ENCODE measurements at places on chromosomes 5 and 9.
A peak's percentile ranks its signal among the peaks of the same experiment; 100 is the strongest.

DNA sequence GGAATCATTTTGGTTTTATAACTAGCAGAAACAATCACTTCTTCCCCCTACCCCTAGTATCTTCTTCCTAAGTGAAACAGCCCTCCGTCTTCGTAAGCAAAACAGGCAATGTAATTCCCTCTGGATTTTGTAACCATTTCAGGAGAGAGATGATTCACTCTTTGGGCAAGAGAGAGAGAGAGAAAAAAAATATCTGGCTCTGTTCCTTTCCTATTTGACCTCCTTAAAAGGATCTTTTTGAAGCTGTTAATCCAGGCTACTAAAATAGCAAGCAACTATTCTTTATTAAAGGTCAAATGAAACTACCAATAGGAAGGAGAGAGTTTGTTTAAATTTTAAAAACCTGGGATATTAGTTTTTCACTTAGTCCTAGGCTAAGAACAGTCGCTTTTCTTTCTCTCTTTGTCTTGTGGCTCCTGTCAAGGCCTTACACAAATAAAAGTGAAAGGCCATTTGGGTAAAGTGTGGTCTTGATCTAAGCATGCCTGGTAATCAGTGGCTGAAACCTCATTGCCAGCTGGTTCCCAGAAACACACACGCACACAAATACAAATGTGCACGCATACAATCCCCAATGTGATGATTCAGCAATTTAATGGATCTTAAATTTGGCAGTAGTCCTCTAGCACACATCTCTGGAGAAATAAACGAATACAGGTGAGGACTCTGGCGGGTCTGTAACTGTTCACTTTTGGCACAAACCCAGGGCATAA, 70.2 kb downstream of the PRUNE2 start:
- DNase-seq, result no peak

GRCh38 chr9:80449513-80449912, 877.7 kb downstream of the TLE4 start:
- no peak for DNase-seq

DNA sequence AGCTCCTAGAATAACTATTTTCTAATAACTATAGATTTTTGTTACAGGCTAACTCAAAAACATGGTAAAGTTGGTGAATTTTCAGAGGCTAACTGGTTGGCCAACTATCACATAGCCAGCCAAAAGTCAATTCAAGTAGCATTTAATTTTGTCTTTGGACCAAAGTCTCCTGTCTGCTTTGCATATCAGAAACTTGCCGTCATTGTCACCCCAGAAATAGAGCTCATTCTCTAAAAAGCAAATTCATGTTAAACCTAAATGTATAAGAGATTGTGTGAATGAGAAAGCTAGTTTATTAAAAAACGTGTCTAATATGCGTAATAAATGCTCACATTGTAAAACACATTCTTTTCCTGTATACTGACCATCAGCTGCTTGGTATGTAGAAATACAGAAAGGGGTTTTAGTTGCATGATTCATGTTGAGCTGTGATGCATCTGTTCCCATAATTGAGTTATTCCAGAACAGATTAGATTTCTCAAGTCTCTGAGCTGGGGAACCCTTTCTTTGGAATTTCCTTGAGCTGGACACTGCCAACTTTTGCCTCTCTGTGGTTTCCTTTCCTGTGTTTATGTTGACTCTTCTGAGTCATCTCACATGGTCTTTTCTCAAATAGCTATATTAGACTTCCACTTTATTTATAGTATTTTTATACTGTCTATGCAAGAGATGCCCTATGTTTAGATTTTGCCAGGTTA, 7.3 kb downstream of the SRFBP1 start:
- DNase-seq, result no peak

GRCh38 chr5:161713042-161713441, 27.5 kb downstream of the GABRA6 start:
- DNase-seq, result no peak

GRCh38 chr5:6732634-6733410, 19.6 kb downstream of the TENT4A start:
- no peak for DNase-seq

DNA sequence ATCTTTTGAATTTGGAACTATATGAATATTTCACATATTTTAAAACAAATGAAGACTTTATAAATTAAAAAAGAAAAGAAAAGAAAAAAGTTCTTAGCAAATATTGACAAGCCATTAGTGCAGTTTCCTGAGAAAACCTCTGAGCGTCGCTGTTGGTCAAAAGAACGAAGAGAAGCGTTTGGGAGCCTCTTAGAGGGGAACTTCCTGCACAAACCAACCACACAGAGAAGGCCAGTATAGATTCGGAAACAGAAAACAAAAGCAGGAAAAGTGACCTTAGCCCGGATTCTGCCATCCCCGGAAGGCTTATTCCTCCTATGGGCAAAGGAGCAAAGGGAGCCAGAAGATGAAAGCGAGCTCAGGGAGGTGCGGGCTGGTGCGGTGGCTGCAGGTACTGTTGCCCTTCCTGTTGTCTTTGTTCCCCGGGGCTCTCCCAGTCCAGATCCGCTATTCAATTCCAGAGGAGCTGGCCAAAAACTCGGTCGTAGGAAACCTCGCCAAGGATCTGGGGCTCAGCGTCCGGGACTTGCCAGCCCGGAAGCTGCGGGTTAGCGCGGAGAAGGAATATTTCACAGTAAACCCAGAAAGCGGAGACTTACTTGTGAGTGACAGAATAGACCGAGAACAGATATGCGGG, at the start of gene PCDHGB2:
Gene PCDHGB2, plus strand, starts transcription at position 205 of the 637 bp plus-strand sequence. Its CDS starts 142 bp downstream, at position 347.
- DNase-seq, result no peak

DNA sequence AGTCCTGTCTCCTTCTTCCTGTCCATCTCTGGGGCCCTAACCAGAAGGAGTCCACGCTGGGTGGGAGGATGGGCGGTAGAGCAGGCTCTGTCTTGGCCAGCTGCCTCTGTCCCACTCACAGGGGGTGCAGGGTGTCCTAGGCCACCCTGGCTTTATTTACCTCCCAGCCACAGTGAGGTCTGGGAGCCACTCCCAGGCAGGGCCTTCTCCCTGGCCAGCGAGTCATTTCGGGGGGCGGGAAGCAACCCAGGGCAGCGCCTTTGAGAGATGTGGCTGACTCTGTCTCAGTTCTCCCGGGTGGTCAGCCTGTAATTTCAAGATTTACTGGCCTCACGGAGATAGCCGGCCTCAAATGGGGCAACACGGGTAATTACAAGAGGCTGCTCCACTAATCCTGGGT, 67.4 kb upstream of the PTCH1 start:
- DNase-seq, result no peak

DNA sequence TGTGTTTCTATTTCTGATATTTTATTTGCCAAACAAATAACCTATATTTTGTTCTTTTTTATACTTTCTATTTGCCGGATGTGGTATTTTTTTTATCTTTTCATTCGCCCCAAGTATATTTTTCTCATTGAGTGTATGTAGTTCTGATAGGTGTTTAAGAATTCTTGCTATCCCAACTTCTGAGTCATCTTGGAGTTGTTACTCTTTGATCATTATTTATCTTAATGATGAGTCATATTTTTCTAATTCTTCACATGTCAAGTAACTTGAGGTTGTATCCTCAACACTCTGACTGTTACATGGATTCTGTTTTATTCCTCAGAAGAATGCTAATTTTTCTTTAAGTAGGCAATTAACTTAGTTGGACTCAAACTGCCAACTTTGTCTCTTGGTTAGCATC, 498.1 kb downstream of the TLE1 start:
- no peak for DNase-seq

DNA sequence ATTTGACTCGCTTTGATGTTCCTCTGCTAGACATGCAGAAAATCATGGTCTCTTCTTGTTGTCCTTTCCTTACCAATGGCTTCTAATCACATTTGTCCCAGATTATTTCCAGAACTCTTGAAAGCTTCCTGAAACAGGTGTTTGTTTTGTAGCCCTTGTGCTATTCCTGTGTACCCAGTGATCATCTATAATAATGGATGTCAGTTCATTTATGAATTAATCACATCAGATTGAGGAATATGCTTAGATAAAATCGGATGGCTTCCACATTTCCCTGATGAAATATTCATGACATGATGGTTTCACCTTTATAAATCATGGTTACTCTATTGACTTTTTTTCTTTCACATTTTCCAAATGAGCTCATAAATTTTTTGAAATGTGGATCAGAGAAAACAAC, 359.0 kb upstream of the DMAC1 start:
- no peak for DNase-seq

DNA sequence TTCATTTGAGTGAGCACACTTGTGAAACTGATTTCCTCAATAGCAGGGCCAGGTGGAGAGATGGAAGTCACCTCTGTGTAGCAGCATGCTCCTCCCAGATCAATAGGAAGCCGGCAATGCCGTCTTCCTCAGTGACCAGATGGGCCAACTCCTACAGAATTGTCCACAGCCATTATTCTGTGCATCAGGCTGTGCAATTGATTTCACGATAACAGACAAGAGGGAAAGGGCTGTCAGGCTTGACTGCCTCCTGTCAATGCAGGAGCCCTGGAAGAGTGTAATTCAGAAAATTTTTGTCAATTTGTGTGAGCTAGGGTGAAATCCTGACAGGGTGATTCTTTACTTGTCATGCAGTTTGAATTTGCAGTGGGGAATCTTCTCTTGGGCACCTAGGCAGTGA, 838.4 kb upstream of the NUDT12 start:
- no peak for DNase-seq

- no peak for DNase-seq
Measured at GRCh38 chr5:160450164-160450932, 28.7 kb downstream of the PTTG1 start.

GRCh38 chr9:98951967-98952366, 8.3 kb downstream of the COL15A1 start:
- DNase-seq, result no peak

DNA sequence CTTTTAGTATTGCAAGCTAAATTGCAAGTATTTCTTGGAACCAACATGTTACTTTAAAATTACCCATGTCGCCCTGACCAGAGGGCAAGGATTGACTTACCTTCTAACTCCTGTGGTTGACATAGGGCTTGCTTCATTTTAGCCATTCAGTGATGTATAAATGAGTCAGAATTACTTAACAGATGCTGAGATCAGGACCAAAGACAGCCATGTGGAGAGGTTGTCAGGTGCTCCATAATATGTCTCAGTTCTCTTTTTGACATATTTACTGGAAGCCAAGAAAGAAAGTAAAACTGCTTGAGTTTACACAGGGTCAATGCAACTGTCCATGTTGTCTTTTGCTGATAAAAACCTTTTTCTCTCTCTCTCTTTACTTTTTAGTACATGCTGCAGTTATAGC, 33.2 kb downstream of the F2RL2 start:
- DNase-seq, result no peak

GRCh38 chr5:175214152-175214551, 229.8 kb downstream of the DRD1 start:
- DNase-seq, result no peak

- no peak for DNase-seq
Measured at GRCh38 chr5:175880797-175881312, 9.5 kb downstream of the CPLX2 start.

DNA sequence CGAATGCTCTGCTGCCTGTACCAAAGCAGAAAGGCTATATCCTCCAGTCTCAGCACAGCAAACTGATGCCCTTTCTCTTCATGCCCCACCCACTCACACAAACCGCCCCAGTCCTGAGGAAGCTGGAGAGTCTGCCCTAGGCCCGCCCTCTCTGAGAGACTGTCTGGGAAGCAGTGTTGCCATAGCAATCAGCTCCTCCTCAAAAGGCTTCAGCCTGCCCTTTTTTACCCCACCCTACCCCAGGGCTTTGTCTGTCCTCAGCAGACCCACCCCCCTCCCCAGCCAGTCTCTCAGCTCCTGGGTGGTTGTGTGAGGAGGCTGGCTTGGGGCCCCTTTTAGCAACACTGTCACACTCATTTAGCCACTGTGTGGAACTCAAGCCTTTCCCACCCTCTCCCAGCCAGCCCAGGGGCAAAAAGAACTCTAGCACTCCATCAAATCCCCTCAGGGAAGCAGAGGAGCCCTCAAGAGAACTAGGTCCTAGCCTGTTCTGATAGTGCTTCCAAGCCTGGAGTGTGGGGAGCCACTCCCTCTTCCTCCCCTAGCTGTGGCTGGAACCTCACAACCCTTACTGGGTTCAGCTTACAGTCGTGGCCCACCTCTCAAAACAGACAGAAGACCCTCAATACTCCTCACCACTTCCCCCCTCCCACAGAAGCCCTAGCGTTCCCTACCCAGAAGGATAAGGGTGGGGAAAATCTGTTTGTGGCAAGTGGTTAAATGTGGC, 1.4 kb downstream of the ATOSB start:
- peak; percentile 72 for DNase-seq

- no peak for DNase-seq
Measured at GRCh38 chr5:152523964-152524363, 118.9 kb upstream of the NMUR2 start.

GRCh38 chr5:113487781-113488644, at the start of gene MCC:
Gene MCC (minus strand): TSS chr5:113488453.
- no peak for DNase-seq

- no peak for DNase-seq
Measured at GRCh38 chr9:15524845-15525455, 14.2 kb upstream of the PSIP1 start.

GRCh38 chr5:52801329-52801728, 13.6 kb downstream of the ITGA1 start:
- DNase-seq, result no peak

- DNase-seq, result no peak
Measured at GRCh38 chr5:39430461-39430860, 5.7 kb upstream of the DAB2 start.

GRCh38 chr9:123469282-123469681, 113.3 kb downstream of the CRB2 start:
- DNase-seq, result no peak

GRCh38 chr9:4375424-4376200, 75.7 kb upstream of the GLIS3 start:
- DNase-seq, result no peak

GRCh38 chr9:136671646-136672430, 9.1 kb downstream of the EGFL7 start:
- no peak for DNase-seq

DNA sequence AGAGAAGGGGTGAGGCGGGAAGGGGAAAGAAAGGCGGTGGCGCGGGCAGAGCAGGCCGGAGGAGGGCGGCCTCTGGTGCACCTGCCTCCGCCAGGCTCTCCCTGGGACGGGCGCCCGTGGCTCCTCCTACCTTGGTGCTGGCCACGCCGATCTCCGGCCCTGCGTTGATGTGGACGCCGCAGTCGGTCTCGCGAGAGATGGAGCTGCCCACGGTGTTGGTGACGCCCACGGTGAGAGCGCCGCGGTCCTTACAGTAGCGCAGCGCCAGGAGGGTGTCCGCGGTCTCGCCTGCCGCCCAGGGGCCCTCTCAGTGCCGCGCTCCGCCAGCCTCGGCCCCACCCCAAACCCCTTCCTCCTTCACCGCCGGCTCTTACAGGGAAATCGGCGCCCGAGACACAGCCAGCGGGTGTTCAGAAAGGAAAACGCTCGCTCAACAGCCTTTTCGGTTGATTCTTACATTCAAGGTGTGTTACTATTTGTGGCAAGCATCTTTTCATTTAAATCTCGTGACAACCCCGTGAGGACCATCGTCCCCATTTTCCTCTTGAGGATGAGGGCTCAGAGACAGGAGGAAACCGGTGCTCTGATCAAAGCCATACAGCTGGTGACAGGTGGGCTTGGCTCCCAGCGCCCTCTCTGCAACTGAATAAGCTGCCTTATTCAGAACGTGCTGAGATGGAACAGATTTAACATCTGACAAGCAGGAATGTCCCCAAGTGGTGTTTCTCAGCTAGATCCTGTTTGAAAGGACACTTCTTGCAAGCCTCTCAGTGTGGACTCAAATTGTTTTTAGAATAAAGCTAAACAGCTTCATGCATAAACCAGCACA, 22.0 kb upstream of the MAPK9 start:
- peak; percentile 78 for DNase-seq

Measured in stimulated activated CD8-positive, alpha-beta memory T cell treated with anti-CD3 and anti-CD28 coated beads, Interleukin-7, amount 100 ng/mL, for 48 hours (primary cell).